ENCODE measurements at places on chromosomes 7 and 10.

- DNase-seq: no peak
Observed at GRCh38 chr10:46298477-46299285, 11.9 kb downstream of the ANTXRL start.

- no peak for DNase-seq
Observed at GRCh38 chr10:24382979-24383663, 174.2 kb downstream of the KIAA1217 start.

- no peak for DNase-seq
Observed at GRCh38 chr7:2269991-2270460, 28.0 kb downstream of the NUDT1 start.

DNA sequence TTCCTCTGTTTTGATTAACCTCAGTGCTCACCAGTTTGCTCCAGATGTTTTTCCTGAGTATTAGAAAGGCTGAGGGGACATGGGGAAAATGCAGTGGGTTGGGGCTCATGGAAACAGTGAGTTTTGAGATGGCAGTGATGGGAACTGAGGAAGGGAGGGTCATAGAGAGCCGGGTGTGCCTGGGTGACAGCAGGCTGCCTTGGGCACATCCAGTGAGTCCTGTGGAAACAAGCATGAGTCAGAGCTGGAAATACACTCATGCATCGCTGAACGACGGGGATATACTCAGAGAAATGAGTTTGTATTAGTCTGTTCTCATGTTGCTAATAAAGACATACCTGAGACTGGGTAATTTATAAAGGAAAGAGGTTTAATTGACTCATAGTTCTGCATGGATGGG, 202.2 kb downstream of the TMEM178B start:
- no peak for DNase-seq

All from GM06990 (cell line).